ENCODE measurements at places on chromosomes 2 and 18. TPM values are rescaled to one million over a fixed set of nuclear protein-coding genes. Genes with fewer than 3 reads are reported as not detected.

SERPINB13 gene
- total RNA-seq, result not detected

RBM45 gene
- total RNA-seq, result 12.7 TPM

CROCC2 gene
- total RNA-seq, result 2.4 TPM

RTP5 gene
- not detected for total RNA-seq

TRAPPC12 gene
- 79.3 TPM for total RNA-seq

Data from ovary (tissue), 10 donors.